Fibroblast of lung (primary cell): ENCODE measurements at places on chromosomes 3 and 15. TPM values are rescaled to one million over a fixed set of nuclear protein-coding genes. Genes with fewer than 3 reads are reported as not detected.

DNA sequence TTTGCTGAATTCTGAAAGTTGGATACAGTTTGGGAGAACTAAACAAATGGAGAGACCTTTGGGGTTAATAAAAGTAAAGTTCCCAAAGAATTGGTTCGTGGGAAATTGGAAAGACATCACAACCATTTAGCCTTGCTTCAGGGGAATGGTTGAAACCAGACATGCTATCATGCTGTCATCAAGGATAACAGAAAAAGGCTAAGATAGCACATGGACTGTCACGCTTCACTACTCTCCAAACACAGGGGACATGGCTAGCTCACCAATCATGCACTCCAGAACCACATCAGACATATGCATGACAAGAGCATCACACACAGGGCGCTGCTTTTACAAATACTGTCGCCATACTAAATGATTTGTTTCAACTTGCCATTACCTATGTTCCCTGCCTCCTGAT lies 671.7 kb upstream of the ROBO1 start:
- DNase-seq, result no peak

GRCh38 chr3:166634091-166634746 lies 745.9 kb downstream of the ZBBX start:
- DNase-seq, result no peak

- DNase-seq, result no peak
These were observed 54.7 kb upstream of the TRPM1 start for GRCh38 chr15:31156226-31156625.

- DNase-seq, result peak; percentile 44
These were observed 25.5 kb downstream of the CHP1 start for GRCh38 chr15:41256577-41257038.

TRIM42 gene
- not detected in 2 replicates for total RNA-seq

GRCh38 chr3:64000453-64001055 lies 22.7 kb downstream of the PSMD6 start:
- DNase-seq, result peak; percentile 29

GRCh38 chr15:66711260-66711659 lies 9.2 kb downstream of the SMAD6 start:
- DNase-seq, result no peak

FSD2 gene
- total RNA-seq, result not detected in 2 replicates

GRCh38 chr3:108407886-108408285 lies 102.5 kb downstream of the MYH15 start:
- DNase-seq, result no peak

DNA sequence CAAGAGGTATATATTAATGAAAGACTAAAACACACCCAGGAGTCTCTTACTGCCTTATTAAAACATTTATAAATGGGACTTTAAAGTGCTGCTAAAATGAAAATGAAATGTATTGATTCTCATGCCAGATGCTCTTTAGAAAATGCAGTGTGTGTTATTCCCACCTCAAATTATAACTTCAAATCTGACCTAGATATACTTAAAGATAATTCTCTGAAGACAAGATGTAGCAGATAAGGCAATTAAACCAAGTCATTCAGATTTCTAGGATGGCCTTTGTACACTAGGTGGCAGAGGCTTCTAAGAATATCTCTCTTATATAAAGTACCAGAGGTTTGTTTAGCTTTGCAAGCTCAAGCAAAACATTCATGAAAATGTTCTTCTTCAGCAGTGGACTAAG lies 26.9 kb upstream of the GOLGA8B start:
- DNase-seq, result peak; percentile 43

CDV3 gene
- 218 and 221 TPM in 2 replicates for total RNA-seq

DNA sequence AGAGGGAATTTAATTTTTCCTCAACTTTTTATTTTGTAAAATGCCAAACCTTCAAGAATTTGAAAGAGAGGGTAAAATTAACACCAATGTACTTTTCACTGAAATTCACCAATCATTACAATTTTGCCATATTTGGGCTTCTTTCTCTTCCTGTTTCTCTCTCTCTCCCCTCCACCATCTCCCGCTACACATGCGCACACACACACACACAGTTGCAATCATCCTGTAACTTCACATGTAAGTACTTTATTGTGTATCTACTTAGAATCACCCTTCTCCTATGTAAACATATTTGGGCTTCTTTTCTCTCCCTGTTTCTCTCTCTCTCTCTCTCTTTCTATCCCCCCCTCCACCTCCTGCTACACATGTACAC lies 7.4 kb downstream of the ARL14 start:
- no peak for DNase-seq

SUSD5 gene
- total RNA-seq, result 0.51 and 2.3 TPM in 2 replicates

COL8A1 gene
- total RNA-seq, result 24.7 and 85.4 TPM in 2 replicates

DNA sequence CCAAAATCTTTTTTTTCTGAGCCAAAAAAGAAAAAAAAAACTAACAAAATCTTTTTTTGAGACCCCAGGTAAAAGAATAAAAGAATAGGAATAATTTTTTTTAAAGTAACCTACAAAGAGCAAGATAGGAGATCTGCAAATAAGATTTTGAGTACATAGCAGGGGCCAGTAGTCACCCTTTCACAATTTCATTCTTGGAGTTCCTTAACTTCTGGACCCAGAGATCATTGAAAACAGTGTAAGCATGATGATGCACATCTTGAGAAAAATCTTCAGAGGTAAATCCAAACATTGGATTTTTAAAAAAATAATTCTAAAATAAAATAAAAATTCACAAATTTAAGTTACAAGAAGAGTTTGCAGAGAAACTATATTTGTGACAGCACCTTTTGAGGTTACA lies 18.8 kb downstream of the TFRC start:
- DNase-seq, result no peak
